ENCODE measurements at places on chromosomes 6 and 20.
A peak's percentile ranks its signal among the peaks of the same experiment; 100 is the strongest.

DNA sequence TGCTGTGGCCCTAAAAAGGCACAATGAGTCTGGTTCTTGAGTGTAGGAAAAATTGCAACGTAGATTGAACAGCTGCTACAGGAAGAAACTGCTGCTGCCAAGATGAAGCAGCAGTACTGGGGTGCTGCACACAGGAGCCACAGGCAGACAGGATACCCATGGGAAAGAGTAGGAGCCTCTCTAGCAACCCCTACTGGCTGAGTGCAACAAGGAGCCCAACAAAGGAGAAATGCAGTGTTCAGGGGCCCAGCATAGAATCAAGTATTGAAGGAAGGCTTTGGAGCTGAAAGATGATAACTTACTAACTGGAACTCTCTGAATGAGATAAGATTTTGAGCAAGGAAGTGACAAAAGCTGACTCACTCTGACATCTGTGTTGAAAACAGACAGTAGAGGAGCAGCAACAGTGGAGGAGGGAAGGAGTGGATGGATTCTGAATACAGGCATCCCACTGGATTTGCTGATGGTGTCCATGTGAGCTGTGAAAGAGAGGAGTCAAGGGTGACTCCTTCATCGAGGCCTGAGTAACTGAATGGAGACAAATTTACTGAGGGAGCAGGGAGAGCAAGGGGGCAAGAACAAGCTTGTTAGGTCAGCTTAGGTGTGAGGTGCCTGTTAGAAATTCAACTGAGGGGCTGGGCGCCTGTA, 534.7 kb upstream of the JARID2 start:
- peak; percentile 43 for DNase-seq

DNA sequence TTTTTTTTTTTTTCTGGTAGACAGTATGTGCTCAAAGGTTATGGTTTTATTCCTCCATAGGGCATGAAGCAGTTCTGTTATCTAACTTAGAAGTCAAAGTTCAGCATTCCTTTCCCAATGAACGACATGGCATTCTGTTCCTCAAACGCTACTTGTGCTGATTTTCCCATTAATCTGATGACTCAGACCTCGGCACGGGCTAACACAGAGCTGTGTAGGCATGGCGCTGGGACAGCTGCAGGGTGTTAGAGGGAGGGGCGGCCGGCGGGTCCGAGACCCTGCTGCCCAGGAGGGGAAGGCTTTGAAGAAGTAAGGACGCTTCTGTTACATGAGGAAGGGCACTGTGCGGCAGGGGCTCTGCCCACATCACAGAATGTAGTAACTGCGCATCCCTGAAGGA, 93.6 kb upstream of the AGPAT4 start:
- no peak for DNase-seq

GRCh38 chr6:137820952-137821351, 46.1 kb upstream of the TNFAIP3 start:
- no peak for DNase-seq

- no peak for DNase-seq
Measured at GRCh38 chr6:116434056-116434725, 27.0 kb upstream of the CALHM6 start.

GRCh38 chr6:53090576-53090975, 25.4 kb downstream of the FBXO9 start:
- no peak for DNase-seq

DNA sequence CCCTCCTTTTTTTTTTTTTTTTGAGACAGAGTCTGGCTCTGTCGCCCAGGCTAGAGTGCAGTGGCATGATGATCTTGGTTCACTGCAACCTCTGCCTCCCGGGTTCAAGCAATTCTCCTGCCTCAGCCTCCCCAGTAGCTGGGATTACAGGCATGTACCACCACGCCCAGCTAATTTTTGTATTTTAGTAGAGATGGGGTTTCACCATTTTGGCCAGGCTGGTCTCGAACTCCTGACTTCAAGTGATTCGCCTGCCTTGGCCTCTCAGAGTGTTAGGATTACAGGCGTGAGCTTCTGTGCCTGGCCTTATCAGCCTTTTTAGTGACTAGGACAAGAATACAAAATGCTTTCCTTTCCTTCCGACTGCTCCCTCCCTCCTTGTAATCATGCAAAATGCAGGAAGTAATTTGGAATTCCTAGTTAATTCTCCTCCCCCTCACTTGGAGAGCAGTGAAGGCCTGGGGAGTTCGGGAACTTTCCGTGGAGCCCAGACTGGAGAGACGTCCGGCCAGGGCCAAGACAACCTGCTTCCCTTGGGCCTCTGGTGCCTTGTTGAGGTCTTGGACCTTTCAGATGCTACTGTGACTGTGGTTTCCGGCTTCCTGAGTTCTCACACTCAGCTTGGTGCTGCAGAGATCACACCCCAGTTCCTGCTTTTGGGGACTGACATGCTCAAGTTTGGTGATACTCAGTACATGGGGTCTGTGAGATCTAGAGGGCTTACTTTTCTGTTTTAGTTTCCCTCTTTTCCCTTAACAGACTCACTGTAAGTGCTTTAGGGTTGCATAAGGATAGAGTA, 3.9 kb upstream of the PHF20 start:
- DNase-seq = no peak

DNA sequence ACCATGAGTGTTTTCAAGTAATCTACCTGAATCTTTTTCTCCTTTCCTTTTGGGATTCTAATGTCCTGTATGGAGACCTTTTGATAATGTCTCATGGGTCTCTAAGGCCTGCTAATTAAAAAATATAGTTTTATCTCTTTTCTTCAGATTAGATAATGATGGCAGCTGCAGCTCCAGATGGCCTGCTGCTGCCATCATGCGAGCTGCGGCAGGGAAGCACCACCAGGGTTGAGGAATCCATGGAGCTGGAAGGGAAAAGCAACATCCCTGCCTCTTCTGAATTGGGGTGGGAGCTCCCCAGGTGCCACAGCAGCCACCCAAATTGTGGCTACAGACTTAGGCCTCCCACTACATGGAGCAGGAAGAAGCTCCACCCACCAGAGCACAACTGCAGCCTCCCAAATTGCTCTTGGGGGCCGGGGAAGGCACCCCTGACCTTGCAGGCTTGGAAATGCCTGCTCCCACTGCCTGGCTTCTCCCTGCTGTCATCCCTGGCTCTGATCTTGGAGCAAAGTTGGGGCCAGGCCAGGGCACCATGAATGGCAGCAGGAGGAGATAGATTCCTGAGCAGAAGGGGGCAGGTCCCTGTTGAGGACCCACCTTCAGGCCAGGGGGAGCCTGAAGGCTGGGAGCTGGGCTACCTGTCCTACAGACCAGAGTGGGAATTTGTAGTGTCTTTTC, 189.6 kb upstream of the MAN1A1 start:
- DNase-seq = no peak

All from NCI-H460 (cell line).